NCI-H1930 (cell line): ENCODE measurements at places on chromosomes 6 and 20.

DNA sequence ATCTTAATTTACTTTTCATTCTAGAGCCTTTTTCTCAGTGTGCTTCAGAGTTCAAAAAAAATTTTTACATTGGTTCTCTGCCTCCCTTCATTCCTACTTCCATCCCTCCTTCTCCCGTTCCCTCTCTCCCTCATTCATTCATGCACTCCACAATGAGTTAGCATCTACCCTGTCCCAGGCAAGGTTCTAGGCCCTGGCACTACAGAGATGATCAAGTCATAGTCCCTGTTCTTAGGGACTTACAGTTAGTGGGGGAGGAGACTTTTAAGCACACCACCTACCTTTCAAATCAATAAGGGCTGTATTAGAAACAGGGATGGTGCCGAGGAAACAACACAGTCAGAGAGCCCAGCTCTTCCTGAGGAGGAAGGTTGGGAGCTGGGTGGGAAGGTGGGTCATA lies 40.3 kb downstream of the MAP3K5 start:
- no peak for DNase-seq

DNA sequence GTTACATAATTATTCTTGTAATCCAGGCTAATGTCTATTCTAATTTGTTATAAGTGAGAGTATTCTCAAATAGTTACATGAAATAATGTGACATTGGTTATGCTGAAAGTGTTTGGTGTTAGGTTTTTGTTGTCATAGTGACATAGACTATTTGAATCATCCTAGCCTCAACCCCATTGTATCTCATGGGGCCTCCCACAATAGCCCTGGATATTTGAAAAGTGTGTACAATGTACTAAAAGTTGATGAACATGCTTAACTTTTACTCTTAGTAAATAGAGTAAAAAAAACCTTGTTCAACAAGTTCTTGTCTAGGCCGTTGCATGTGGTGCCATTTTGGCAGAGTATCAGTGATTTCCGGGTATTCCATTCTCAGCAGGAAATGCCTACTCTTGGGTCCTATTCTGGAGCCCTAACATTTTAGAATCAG lies 83.0 kb downstream of the RTN4IP1 start:
- no peak for DNase-seq

DNA sequence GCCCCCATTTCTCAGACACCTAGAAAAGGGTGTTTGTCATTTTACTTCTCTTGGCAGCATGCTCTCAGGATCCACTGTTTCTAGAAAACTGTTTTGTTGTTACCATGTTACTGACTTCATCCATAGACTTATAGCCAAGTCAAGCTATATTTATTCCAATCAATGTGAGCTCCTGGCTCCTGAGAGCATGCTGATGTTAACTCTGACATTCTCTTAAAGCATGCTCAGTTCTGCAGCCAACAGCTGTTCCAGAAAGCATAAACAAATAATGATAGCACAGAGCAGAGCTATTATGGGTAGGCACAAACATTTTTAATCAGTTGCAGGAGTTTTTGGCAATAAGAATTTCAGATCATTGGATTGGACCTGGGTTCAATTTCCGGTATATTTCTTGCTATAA lies 92.4 kb upstream of the CEP85L start:
- no peak for DNase-seq

DNA sequence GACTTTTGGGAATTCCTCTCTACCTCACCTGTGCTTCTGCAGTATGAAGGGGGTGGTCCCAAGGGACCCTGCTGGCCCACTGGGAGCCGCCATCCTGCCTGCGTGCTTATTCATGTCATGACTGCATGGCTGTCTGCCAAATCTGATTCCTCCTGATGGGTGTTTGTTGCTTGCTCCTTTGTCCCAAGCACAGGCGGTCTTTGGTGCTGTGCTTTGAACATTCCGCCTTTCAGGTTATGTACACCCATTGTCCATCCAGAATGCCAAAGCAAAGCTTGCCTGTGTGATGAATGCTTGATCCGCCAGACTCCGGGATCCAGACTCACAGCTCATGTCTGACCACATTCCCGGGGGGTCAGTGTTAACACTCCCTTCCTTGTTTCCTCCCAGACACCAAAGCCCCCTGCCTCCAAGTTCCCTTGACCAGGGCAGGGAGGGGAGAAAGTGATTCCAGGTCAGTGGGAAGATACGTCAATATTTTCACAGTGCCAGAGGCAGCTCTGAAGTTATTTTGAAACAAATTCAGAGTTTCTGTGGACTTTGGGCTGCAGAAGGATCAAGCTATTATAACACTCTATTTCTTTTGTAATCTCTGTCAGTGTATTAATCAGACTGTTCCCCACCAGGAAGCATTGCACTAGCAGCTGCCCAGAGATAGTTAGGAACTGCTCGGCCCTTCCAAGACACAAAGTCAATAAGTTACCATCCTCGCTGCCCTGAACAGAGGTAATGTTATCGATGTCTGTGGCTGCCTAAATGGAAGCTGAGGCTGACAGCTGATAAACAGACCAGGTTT lies 9.5 kb downstream of the DAAM2 start:
- no peak for DNase-seq

GRCh38 chr20:5550733-5551529 lies 199.3 kb upstream of the SHLD1 start:
- DNase-seq, result no peak

DNA sequence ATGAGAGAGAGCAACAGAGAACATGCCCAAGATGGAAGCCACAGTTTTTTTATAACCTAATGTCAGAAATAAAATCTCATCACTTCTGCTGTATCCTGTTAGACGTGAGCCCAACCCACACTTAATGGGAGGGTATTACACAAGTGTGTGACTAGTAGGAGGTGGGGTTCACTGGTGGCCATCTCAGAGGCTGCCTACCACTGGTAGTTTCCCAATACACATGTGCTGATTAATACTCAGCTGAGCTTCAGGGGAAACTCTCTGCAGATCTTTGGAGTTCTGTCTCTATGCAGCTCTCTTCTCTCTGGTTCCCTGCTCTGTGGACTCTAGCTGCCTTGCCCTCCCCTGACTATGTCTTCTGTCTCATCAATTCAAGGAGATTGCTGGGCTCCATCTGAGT lies 35.7 kb downstream of the CNBD2 start:
- DNase-seq, result no peak

GRCh38 chr20:41577129-41578009 lies 40.8 kb downstream of the CHD6 start:
- no peak for DNase-seq

DNA sequence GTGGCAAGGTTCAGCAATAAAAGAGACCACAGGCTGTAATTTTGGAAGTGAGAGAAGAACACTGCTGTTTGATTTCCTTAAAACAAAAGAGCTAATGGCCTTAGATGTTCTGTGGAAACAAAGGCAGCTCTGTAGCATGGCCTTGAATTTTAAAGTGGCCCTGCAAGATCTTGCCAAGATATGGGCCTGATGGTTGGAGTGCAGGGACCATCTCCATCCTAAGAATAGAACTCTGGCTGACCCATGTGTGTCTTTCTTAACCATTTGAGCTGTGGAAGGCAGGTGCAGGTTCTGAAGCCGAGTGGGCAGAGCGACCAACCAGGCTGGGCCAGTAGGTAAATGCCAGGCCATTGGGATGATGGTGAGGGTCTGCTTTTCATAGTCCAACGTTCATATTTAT lies 73.8 kb upstream of the VSTM2L start:
- no peak for DNase-seq

DNA sequence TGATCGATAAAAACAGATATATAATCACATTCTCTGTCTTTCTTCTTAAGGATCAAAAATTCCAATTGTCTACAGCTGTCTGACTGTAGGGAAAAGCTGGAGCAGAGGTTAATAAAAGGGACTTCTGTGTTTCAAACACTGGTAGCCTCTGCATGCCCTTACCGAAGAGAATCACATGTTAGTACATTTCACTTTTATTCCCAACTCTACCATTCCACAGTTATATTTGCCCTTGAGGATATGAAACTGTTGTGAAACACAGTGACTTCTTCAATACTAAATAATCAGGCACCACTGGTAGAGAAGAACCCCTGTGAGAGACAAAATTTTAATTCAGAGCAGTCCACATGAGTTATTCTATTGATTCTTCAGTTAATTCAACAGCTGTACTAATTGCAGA lies 1187.3 kb upstream of the CITED2 start:
- DNase-seq, result no peak

DNA sequence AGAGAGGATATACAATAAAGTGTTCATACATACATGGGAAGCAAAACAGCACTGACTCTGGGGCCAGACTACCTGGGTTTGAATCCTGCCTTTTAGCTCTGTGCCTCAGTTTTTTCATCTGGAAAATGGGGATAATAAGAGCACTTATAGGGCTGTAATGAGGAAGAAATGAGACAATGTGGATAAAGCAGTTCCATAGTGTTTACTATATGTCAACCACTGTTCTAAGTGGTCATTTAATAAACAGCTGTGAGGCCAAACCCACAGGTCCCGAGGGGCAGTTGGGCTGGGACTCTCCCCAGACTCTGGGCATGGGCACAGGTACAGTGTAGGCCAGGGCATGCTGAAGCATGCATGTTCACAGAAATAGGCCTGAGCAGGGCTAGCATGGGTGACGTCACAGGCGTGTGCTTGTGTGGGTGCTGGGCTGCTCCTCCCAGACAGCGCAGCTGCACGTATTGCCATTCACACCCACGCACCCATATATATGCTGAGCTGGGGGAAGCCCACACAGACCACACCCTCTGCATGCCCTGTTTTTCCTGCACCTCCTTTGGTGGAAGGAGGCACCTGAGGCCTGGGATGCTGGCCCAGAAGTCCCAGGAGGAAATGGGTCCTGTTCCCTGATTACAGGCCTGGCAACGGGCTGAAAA lies 3.5 kb upstream of the PLCG1 start:
- no peak for DNase-seq

GRCh38 chr6:119122336-119122735 lies 43.9 kb upstream of the FAM184A start:
- DNase-seq, result no peak

GRCh38 chr6:170371588-170371987 lies 65.0 kb downstream of the FAM120B start:
- DNase-seq, result no peak

DNA sequence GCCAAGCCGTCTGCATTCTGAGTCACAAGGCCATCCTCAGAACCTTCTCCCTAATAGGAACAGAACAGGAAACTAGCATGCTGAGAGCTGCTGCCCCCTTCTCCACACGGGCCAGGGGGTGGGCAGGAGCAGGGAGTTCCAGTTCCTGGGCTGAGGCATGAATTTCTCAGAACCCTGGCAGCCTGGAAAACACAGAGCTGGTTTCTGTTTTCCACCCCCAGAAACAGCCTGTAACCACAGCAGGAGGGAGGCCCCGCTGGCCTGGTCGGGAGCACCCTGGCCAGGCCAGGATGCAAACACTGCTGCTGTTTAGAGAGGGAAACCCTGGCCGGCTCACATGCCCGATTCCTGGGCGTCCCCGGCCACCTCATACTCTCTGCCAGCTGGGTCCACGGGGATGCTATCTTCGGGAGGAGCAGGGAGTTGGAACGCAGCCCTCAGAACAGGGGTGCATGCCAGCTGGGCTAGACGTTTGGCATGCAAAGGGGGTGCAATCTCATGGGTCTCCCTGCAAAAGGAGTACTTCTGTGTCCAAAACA lies 130.1 kb downstream of the NFATC2 start:
- DNase-seq, result no peak

DNA sequence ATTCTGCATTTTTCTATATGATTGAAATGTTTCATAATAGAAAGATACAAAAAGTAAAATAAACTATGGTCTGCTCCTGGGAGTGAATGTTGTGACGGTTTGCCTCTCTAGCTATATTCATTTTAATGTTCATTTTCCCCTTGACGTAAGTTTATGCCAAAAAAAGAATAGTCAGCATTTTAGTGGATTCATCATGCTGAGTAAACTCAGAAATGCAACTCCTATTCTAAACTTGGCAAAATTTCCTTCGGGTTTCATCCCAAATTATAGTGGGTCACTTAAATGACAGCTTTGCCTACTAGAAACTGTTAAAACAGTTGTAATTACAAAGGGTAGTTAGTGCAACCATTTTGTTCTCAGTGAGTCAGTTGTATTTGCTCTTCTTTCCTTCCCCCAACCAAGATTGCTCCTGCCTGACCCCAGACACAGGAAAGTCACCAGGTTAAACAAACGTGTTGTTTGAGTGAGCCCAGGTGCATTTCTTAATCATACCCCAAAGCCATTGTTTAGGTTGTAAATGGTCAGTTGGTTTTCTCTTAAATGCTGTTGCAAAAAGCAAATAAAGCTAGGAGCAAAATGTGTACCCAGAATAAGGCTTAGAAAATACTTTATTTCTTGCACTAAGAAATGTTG lies 482.3 kb upstream of the SOX4 start:
- DNase-seq, result peak; percentile 73

DNA sequence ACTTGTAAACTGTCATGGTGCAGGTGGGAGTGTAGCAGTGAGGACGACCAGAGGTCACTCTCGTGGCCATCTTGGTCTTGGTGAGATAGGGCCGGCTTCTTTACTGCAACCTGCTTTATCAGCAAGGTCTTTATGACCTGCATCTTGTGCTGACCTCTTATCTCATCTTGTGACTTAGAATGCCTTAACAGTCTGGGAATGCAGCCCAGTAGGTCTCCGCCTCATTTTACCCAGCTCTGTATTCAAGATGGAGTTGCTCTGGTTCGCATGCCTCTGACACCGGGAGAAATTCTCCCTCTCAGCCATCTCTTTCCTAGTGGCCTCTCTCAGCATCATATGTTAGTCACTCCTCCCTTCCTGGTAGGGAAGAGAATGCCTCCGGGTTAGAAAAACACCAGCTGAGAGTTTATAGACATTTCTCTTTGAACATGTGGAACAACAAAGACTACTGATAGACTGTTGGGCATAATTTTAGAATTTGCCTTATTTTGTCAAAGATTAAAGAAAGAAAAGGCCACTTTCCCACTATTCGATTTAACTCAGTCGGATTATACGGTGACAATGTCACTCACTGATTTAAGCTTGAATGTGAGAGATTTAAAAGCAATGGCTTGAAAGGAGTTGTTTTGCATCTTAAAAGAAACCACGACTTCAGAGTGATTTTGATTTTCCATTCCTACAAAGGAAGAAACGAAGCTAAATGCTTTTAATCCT lies 67.9 kb upstream of the SNX9 start:
- DNase-seq, result no peak

DNA sequence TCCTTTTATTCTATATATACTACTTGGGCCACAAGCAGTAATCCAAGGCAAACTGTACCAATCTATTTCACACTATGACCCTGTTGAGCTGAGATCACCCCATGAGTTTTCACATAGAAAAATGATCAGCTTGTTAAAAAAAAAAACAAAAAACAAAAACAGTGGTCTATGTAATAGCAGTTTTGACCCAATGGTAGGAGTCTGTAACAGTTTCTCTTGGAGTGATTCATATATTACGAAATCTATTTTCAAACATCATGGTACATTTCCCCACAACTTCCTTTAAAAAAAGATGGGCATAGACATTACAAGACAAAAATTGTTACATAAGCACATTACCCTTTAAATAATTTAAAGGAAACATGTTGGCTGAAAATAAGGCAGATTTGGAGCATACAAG lies 78.1 kb downstream of the PRSS35 start:
- no peak for DNase-seq

GRCh38 chr6:69901361-69901760 lies 35.0 kb downstream of the COL19A1 start:
- DNase-seq, result no peak

DNA sequence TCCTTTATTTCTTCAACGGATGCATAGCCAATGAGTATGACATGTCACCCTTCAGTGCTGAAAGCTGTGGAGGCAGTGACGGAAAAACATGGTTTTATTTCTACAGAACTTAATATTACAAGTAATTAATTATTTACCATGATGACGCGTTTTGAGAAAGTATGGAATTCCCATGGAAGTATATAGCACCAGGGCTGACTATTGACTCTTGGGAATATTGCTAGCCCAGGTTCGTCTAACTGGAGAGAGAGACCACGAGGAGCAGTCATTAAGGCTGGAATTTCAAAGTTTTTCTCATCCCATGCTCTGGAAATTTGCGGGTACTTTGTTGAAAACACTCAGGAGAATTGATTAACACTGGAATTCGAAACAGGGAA lies 155.2 kb upstream of the PRSS16 start:
- no peak for DNase-seq
